Gastrocnemius medialis (tissue), 4 donors: ENCODE measurements at places on chromosomes 6 and 20.

- DNase-seq: no peak
Observed at GRCh38 chr6:85792254-85792653, 149.6 kb upstream of the SYNCRIP start.

DNA sequence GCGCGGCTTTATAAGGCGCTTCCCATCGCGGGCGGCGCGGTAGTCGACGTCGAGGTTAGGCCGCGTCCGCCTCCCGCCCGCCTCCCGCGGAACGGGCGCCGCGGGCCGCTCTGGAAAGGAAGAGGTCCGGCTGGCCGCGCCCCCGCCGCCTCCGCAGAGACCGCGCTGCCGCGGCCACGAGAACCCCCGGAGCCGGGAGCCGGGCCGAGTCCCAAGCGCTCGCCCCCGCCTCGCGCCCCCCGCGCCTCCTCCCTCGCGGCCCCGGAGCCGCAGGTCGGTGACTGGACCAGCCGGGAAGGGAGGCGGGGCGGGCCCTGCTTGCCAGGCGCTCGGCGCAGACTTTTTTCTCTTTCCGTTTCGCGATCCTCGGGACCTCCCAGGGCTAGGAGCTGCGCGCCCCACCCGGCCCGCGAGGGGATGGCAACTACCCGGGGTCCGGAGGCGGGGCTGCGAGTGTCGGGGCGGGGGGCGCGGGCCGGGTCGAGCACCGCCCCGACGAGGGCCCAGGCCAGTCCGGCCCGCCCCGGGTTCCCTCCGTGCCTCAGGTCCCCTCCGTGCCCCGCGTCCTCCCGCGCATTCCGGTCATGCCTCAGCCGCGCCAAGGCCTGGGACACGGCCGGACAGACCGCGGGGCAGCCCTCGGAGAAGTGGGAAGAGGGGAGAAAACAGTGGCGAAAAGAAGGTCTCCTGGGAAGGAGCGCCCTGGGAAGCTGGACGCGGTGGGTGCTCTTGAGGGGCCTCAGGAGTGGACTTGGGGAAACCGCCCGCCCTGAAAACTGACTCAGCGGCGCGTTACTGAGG lies 417 bp upstream of the PXDC1 start:
- DNase-seq: peak; percentile 74

- DNase-seq: no peak
Observed at GRCh38 chr6:148967541-148967956, 220.7 kb downstream of the UST start.

GRCh38 chr6:10413262-10413849 lies 1.5 kb downstream of the TFAP2A start:
- DNase-seq: no peak

GRCh38 chr6:166589337-166589731 lies 2.9 kb upstream of the RAMACL start:
- no peak for DNase-seq

DNA sequence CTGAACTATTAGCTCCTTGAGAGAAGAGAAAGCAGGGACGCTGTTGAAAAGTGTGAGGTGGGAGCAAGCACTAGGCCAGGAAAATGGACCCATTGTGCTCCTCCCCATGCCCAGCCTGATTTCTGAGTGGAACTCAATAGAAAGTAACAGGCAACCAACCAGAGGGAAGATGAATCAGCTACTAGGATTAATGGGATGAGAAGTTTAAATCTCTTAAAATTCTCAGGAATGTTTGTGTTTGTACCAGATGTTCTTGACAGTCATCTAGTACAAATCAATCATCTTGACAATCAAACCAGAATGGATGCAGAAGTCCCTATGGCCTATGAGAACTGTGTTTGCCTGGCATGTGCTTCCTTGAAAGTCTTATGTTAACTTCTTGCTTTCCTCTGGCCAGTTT lies 48.9 kb downstream of the HDDC2 start:
- no peak for DNase-seq

- no peak for DNase-seq
Observed at GRCh38 chr6:31349301-31349700, 7.7 kb downstream of the HLA-B start.

GRCh38 chr6:108408861-108409260 lies 114.0 kb downstream of the AFG1L start:
- DNase-seq: no peak

DNA sequence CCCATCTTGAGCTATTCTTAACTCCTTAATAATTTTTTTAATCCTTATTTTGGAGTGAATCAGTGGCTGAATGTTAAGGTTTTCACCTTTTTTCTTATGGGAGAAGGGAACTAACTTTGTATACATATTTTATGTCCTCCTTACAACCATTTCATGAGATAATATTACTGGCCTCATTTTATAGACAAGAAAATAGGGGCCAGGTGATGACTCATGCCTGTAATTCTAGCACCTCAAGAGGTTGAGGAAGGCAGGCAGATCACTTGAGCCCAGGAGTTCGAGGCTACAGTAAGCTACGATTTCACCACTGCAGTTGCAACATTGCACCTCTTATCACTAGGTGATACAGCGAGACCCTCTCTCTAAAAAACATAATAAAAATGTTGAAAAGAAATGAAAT lies 128.7 kb downstream of the TMEM242 start:
- DNase-seq: no peak

GRCh38 chr6:34573567-34574183 lies 17.5 kb upstream of the SPDEF start:
- no peak for DNase-seq

GRCh38 chr20:50089787-50090177 lies 23.2 kb downstream of the UBE2V1 start:
- no peak for DNase-seq

DNA sequence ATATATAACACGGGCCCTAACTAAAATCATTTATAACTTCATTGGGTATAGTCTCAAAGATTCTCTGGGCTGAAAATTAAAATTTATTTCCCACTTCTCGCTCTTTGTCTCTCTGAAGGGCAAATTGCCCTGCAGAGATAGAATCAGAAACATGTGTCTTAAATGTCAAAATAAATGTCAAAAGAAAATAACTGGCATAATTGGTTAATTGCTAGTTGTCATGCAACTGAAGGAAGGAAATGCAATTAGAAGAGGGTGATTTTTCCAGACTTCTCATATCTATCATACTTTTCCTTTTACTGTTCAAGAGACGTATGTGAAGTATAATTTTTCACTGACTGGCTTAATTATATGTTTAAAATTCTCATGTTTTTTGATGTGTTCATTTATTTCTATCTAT lies 80.3 kb upstream of the HMGCLL1 start:
- DNase-seq: no peak

- no peak for DNase-seq
Observed at GRCh38 chr6:139713900-139714506, 339.6 kb upstream of the CITED2 start.

GRCh38 chr20:2762578-2763131 lies 37.8 kb downstream of the CPXM1 start:
- DNase-seq: no peak

DNA sequence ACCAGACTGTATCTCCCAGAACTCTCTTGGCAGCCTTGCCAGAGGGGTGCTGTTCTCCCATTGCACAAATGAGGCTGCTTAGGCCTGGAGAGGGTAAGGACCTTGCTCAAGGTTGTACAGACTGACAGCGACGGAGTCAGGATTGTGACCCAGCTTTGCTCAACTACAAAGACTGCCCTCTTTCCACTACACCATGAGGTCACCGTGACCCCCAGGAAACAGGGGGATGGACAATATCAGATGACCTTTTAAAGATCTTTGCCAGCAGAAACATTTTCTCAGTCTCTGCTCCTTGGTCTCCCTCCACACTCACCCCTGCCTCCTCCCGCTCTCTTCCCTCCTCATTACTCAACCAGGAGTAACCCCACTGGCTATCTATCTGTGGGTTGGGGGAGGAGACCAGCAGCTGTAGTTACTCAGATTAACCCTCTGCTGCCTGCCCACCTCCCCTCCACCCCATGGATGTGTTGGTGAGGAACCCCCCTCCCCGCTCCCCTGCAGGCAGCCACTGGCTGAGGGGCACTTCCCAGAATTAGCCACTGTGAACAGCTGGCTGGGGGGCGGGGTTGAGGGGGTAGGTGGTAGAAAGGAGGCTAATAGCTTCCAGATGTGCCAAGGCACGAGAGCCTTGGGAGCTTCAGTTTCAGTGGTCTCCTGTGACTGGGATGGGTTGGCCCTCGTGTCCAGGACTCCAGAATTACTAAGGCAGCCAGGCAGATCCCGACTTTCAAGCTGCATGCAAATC lies 26.9 kb upstream of the MRPS18A start:
- peak; percentile 46 for DNase-seq

GRCh38 chr6:29522227-29522626 lies 34.5 kb upstream of the MAS1L start:
- DNase-seq: no peak

GRCh38 chr6:27809067-27809938 lies 102.9 kb downstream of the OR2B2 start:
- no peak for DNase-seq

- no peak for DNase-seq
Observed at GRCh38 chr6:28135393-28135792, 6.3 kb upstream of the ZKSCAN8 start.

GRCh38 chr6:166908811-166909210 lies 47.5 kb downstream of the RNASET2 start:
- DNase-seq: no peak

DNA sequence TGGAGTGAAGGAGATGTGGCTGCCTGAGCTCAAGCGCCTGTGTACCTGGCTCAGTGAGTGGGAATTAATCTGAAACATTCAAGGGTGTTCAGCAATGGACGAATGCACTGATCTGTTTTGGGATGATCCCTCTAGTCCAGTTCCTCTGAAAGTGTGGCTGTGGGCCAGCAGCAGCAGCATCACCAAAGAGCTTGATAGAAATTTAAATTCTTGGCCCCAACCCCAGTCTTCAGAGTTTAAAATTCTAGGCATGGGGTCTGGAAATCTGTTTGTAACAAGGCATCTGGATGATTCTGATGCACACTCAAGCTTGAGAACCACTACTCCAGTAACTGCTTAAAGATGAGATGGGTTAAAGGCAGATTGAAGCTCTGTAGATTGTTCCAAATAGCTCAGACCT lies 59.2 kb downstream of the STMND1 start:
- DNase-seq: no peak

DNA sequence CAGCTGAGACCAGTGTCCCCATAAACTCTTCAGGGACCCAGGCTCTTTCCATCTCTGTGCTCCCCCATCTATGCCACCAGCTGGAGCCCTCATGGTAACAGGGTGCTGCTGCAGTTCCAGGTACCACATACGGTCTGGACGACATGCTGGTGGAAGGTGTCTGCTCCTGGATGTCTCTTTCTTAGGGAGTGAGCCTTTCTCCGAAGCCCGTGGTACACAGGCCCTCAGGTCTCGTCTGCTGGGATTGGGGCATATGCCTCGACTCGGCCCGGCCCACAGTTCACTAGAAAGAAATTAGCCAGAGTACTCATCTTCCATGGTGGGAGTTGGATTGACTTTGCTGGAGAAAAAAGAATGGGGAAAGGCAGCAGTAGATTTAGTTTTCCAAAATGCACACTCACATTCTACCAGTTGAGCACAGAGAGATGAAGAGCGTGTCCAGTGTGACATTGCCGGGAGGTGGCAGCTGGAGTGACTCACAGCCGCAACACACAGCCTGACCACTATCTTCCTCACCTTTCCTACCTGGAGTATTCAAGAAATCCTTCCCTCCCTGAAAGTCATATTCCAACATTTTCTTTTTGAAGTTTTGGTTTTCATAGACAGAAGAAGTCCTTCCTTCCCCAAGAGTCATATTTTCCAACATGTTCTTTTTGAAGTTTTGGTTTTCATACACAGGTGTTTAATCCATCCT lies 18.6 kb upstream of the SPO11 start:
- DNase-seq: no peak

DNA sequence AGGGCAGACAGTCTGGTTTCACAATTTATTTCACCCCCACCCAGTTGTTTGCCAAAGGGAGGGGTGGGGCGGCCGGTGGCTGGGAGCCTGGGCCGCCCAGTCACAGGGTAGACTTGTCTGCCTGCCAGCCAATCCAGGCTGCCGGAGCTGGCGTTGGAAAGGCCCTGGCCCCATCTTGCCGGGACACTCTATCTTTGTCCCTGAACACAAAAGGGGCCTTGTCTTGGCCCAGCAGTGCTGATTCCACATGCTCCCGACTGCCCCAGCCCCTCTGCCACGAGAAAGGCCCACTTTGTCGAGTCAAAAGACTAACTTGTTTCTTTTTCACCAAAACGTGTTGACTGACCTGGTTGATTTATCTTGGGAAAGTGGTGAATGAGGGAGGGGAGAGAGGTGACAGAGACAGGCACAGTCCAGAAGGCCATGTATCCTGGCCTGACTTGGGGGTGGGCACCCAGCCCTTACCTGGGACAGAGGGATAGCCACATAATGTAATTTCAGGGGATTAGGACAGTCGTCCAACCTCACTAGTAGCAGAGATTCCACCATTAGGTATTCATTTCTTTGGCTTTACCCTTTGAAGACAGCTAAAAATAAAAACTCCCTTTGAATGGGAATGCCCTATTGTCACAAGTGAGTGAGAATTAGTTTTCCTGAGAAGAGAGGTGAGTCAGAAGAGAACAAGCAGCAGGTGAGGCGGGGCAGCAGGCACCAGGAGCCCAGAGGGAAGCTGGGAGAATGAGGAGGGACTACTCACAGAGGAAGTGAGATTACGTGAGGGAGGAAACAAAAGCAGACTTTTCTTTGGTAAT lies 67.0 kb upstream of the SIRPA start:
- no peak for DNase-seq

GRCh38 chr6:13277231-13277630 lies 51.1 kb downstream of the TBC1D7 start:
- DNase-seq: no peak

GRCh38 chr6:160163425-160163824 lies 41.8 kb downstream of the SLC22A1 start:
- no peak for DNase-seq

DNA sequence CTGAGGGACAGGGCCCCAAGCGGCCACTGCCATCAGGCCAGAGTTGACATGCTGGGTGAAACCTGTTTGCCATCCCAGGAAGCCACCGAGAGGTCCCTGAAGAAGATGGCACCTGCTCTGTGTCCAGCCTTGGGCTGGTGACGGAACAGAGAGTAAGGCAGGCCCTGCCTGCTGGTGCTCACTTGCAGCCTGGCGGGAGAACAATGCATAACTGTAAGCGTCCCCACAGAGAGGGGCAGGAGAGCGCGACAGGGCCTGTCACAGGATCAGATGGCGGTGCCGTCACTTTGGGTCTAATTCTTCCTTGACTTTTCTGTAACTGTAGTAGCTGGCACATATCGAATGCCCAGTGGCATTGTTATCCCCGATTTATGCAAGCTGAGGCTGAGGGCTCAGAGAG lies 29.0 kb upstream of the VSTM2L start:
- DNase-seq: no peak
